ENCODE measurements at places on chromosomes 5 and 9.

GRCh38 chr5:68336200-68336599 lies 120.6 kb downstream of the PIK3R1 start:
- DNase-seq, result no peak

GRCh38 chr5:74421377-74421776 lies 219.2 kb downstream of the ENC1 start:
- no peak for DNase-seq

- DNase-seq, result no peak
Observed at GRCh38 chr5:96285823-96286222, 147.2 kb downstream of the PCSK1 start.

GRCh38 chr5:45383985-45384384 lies 312.2 kb downstream of the HCN1 start:
- DNase-seq, result no peak

- no peak for DNase-seq
Observed at GRCh38 chr9:131146186-131146585, 20.8 kb downstream of the NUP214 start.

- no peak for DNase-seq
Observed at GRCh38 chr9:86064220-86064619, 35.1 kb downstream of the GOLM1 start.

- no peak for DNase-seq
Observed at GRCh38 chr9:7104625-7105024, 346.9 kb downstream of the KDM4C start.

DNA sequence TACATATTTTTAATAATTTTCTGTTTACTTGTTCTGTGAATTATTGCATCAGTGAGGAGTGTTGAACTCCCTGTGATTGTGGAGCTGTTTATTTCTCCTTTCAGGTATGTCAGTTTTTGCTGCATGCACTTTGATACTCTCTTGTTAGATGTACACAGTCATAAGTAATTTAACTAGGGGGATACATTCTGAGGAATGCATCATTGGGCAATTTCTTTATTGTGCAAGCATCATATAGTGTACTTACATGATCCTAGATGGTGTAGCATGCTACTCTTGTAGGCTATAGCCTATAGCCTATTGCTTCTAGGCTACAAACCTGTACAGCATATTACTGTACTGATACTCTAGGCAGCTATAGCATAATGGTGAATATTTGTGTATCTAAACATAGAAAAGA lies 9.5 kb downstream of the DENND4C start:
- no peak for DNase-seq

GRCh38 chr9:116604251-116604650 lies 82.9 kb upstream of the TRIM32 start:
- DNase-seq, result no peak

DNA sequence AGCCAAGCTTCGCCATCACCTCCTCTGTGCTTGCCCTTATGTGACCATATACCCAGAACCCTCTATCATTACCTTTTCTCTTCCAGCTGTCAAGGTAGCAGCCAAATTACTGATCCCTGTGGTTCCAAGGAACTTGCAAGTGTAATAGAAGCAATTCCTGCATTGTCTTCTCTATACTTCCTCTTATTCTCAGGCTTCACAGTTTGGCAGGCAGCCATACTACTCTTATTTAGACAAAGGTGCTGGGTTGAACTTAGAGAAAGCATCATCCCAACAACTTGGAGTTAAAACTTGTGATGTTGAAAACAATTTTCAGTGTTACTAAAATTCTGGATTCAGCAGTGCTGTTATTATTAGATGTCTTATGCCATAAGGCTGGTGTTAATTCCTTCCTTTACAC lies 93.2 kb downstream of the NLN start:
- DNase-seq, result no peak

GRCh38 chr5:125413496-125414274 lies 667.2 kb upstream of the ZNF608 start:
- no peak for DNase-seq

DNA sequence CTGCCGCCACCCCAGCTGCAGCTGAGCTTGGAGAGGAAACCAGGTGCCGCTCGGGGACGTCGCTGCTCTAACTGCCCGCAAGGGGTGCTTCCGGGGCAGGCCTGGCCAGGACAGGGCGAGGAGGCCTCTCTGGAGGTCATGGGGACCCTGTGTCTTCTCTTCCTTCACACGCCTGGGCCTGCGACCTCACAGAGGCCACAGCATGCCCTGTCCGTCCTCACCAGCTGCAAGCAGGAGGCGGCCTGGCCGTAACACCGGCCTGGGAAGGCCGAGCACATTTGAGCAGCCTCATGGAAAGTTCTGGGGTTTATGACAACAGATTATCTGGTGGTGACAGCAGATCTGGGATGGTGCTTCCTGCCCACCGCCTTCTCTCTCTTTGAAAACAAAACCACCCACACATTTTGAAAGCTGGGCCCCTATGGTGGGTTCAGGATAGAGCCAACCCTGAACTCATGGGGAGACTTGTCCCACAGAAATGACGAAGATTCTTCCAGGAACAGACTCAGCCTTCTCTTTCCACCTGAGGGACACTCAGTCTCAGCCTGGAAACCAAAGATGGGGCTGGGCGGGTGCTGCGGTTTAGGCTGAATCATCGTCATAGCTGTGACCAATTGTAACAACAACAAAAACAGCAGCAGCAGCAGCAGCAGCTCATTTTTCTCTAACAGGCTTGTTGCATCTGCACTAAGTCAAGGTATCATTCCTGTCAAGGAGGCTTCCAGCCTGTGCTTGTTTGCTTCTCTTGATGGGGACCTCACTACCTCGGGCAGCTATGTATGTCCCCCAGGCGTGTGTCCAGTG lies 99.6 kb upstream of the RAPGEF1 start:
- no peak for DNase-seq

- DNase-seq, result no peak
Observed at GRCh38 chr9:87783180-87783579, 57.3 kb downstream of the CTSL start.

GRCh38 chr5:174317256-174317894 lies 271.9 kb downstream of the NSG2 start:
- no peak for DNase-seq

- no peak for DNase-seq
Observed at GRCh38 chr9:114178076-114178475, 22.7 kb downstream of the COL27A1 start.

DNA sequence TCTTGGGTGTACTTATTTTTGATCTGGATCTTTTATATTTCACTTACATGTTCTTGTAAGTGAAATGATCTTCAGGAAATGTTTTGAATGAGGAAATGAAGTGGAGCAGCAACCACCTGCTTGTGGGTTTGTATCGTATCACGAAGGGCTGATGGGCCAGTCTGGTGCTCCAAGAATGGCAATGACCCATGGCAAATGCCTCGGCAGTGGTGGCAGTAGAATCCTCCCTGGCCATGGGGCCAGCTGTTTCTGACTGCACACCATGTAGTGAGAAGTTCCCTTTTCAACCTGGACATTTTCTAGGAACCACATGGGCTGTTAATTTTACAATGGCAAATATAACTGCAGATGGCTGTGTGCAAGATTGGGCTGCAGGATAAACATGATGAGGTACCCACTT lies 29.9 kb downstream of the MAT2B start:
- DNase-seq, result no peak

DNA sequence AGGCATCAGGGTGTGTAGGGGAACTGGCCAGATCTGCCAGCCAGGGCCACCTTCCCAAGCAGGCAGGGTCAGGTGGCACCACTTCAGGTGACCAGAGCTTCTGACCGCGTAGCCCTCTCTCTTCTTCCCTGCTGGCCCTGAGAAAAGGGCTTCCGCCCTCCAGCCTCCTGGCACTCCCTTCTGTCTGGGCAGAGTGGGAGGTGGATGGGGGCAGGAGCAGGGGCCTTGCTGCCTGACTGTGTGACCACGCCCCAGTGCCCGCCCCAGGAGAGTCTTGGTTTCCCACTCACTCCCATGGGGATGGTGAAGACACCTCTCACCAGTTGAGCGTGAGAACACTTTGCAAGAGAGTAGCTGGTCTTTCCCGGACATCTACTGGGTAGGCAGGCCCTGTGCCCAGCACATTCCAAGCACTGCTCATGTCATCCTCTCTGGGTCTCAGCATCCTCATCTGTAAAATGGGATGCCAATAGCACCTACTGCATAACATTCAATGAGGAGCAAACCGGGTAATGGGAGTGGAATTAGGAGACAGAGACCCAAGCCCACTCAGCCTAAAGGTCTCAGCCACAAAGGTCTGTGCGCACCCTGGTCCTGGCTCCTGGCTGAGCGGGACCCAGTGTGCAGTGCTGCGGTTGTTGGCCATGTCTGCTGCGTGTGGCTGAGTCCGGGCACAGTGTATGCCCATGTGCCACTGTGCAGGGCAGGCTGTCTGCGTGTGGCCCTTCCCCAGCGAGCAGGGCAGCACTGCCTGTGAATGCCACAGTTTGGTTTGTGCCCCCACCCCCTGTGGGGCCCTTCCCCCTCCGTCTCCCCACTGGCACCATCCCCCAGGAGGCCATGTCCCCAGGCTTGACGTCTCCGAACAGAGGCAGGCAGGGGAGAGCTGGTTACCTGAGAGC lies 179.1 kb upstream of the IER5L start:
- no peak for DNase-seq

- no peak for DNase-seq
Observed at GRCh38 chr5:142000704-142001484, 11.9 kb downstream of the GNPDA1 start.

GRCh38 chr9:128115187-128116103 lies 12.1 kb downstream of the PTGES2 start:
- no peak for DNase-seq

All from activated naive CD4-positive, alpha-beta T cell treated with anti-CD3 and anti-CD28 coated beads, Interleukin-2, amount 50 U/mL, for 16 hours (primary cell).